ENCODE measurements at places on chromosomes 7 and 10.

DNA sequence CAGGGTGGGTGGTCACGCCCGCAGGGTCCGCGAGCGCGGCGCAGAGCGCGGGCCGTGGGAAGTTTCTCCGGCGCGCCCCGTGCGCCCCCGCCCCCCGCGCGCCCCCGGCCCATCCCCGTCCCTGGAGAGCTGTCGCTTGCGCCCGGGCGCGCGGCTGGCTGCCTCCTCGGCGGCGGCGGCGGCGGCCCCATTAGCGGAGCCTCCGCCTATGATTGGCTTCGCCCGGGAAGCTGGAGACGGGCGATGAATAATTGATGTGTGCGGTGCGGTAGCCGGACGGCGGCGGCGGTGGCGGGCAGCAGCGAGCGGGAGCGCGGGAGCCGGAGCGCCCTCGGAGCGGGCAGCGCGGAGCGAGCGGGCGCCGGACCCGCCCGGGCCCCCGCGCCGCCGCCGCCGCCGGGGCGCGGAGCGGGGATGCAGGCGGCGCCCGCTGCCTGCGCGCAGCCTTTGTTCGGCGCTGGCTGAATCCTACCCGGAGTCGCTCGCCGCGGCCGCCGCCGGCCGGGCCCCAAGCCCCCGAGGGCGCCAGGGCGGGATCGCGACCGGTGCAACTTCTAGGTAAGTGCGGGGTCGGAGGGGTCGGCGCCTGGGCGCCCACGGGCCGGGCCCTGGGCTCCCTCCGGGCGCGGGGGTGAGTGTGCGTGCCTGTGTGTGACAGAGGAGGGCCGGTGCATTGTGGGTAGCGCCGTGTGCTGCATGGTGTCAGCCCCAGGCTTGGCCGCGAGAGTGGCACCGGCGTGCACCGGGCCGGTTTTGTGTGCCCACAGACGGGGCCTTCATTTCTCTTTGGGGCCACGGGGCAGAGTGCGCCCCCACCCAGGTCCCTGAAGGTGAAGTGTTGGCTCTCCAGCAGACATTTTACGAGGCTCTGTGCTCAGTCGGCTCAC is 103.8 kb upstream of the PPIF start:
- DNase-seq = no peak

- DNase-seq = no peak
Measured at GRCh38 chr7:112069879-112070321, 136.3 kb downstream of the DOCK4 start.

- no peak for DNase-seq
Measured at GRCh38 chr7:20963556-20964280, 177.0 kb upstream of the SP8 start.

GRCh38 chr10:20922451-20922850 is 25.3 kb upstream of the NEBL start:
- no peak for DNase-seq

- no peak for DNase-seq
Measured at GRCh38 chr10:14612873-14613587, 161.7 kb downstream of the FAM107B start.

- DNase-seq = no peak
Measured at GRCh38 chr7:36823353-36823752, 99.1 kb upstream of the AOAH start.

DNA sequence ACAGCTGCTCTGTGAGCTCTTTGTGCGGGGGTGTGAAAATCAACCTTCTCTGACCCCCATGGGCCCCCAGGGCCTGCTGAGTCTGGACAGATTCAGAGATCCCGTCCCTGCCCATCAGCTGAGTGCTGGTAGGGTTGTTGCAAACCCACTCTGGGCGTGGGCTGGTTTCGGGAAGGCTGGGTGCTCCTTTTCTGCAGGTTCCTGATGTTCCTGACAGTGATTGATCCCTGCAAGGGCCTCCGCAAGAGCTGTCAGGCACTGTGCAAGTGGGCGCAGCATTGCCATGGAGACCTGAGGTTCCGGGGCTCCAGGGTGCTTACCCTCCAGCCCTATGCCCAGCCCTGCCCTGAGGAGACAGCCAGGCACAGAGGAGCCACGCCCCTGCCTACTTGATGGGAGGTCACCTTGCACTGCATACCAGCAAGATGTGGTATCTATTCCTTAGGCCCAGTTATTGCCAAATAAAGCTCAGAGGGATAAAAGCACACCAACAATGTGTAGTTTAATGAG is 44.3 kb upstream of the INPP5A start:
- no peak for DNase-seq

DNA sequence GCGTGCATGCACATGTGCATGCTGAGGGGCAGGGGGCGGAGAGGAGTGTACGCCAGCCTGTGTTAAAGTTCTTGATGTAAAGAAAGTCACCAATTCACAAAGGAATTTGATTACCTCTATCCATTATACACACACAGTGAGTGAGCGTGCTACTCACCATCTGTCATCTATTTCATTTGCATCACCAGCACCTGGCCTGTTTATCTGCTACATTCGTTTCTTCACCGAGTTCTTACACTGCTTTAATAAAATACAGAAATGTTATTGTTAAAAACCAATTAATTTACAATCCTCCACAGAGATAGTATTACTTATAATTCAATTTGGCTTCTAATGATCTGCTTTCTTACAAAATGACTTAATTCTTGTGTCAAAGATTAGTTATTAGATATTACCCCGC is 32.6 kb downstream of the NEUROD6 start:
- DNase-seq = no peak

- DNase-seq = peak; percentile 50
Measured at GRCh38 chr10:68153473-68154210, 44.4 kb downstream of the MYPN start.

- no peak for DNase-seq
Measured at GRCh38 chr7:17043012-17043877, 161.5 kb upstream of the AGR3 start.

GRCh38 chr7:149237502-149237901 is 1.9 kb upstream of the ZNF212 start:
- DNase-seq = no peak

DNA sequence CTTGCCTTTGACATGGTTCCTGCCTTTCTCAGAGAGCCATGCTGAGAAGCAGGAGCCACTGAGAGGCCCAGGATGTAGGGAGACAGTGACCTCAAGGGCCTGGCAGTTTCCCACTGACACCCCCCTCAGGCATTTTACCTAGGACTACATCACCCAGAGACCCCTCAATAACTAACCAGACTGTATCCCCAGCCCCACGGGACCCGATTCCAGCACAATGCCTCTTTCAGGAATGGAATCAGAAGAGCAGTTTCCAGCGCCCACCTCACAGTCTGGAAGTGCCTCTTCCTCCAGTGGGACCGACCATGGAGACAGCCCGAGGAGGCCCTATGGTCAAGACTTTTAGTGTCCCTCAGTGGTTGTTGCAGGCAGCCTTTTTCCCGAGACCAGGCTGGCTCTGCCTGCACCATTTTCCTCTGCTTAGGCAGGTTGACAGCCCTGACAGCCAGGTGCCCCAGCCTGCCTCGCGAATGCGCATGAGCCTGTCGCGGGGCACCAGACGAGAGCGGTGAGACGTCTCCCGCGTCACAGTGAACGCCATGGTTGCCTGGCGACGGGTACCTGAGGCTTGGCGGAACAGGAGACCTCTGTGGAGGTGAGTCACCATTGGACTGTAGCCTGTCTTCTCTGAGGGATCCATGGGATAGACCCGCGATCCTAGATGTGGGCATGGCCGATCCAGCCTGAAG is 28.4 kb upstream of the ZNF273 start:
- DNase-seq = no peak

DNA sequence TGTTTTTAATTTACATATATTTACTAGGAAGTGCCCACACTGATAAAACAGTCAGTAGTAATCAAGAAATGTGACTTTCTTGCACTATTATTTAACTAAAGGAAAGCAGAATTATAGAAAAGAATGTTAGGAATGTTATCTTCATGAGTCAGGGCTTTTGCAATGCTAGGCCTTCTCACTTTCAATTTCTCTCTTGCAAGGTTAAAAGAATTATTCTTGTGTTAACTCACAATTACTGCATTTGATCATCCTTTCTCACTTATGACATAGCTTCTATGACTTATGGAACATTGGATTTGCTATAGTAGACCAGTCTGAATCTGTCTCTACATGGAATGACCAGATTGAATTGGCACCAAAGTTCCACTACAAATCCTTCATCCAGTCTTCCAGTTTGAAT is 192.4 kb downstream of the SDK1 start:
- no peak for DNase-seq

DNA sequence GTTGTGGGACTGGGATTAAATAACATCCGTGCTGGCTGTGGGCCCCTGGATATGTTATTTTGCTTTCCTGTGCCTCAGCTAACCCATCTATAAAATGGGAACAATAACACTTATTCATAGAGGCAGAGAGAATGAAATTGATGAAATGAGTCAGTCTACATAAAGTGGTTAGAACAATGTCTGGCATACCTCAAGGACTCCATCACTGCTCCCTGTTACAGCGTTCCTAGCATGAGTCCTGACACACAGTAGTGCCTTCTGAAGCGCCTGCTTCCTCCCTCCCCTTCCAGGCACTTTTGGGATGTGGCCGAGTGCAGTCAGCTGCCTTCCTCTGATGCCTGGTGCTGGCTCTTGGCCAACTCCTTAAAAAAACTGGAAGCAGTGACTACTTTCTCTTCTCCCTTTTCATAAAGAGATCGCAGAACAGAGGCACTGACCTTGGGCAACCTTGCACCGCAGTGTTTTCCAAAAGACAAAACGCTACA is 108.4 kb upstream of the ZMIZ1 start:
- DNase-seq = no peak

DNA sequence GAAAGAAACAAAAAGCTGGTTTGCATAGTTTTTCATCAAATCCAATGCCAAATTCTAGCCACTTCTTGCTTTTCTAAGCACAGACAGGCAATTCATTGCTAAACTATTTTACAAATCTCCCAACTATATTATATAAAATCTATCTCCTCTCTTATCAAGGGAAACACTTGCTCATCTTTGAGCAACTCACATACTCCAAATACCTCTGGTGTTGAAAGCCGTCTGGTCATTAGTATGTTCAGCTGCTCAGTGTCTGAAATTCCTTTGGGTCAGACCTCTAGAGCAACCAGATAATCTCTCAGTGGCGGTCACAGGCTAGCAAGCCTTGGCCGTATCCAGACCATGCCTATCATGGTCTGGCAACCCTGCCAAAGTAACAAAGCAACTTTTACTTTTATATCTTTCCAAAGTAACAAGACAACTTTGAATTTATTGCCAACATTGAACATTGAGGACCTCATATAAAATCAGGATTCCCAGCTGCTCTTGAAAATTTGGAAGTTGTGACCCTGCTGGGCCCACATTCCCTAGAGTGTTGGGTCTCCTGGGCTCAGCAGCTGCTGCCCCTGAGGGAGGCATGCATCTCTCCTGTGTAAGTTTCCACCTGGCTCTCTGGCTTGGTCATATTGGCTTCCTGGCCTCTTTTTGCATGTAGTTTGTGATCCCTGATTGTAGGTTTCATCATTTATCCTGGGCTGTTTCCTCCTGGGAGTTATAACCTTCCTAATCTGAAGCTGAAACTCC is 56.8 kb upstream of the LANCL2 start:
- no peak for DNase-seq

DNA sequence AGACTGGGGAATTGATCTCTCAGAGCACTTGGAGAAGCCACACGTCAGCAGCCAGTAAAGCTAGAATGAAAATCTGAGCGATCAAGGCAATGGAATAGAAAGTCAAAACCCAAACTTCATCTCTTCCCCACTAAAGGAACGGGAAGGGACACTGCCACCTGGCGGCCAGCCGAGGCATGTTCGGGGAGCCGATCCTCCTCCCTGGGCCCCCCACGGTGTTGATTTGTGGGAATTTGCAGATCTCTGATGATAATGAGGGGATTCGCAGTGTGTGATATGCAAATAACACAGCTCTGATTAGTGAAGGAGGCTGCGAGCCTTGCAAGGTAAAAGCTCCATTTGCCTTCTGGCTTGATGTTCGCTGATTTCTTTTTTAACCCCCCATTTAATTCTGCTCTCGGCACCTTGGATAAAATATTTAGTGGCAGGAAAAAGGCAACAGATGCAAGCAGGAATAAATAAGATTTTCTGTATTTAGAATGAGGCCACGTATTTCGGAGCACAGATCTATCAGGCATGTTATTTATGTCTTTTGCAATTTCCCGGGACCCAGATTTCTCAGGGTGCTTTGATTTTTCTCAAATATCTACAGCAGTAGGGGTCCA is 258.6 kb downstream of the PAXIP1 start:
- DNase-seq = no peak

DNA sequence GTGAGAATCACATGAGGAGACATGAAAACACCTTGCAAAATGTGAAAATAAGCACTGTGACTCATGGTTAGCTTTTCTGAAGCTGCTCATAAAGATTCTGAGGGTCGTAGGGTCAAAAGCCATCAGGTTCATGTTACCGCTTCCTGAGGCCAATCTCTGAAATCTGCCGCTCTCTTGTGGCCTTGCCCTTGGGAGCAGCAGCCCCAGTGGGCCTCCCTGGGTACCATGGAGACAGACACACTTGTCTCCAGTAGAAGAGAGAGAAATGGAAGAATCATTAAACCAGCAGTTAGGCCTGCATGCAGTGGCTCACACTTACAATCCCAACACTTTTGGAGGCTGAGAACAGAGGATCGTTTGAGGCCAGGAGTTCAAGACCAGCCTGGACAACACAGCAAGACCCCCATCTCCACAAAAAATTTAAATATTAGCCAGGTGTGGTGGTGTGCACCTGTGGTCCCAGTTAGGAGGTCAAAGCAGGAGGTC is 42.8 kb downstream of the NIPSNAP2 start:
- DNase-seq = no peak

- DNase-seq = no peak
Measured at GRCh38 chr10:126092366-126093215, 196.2 kb downstream of the FANK1 start.

DNA sequence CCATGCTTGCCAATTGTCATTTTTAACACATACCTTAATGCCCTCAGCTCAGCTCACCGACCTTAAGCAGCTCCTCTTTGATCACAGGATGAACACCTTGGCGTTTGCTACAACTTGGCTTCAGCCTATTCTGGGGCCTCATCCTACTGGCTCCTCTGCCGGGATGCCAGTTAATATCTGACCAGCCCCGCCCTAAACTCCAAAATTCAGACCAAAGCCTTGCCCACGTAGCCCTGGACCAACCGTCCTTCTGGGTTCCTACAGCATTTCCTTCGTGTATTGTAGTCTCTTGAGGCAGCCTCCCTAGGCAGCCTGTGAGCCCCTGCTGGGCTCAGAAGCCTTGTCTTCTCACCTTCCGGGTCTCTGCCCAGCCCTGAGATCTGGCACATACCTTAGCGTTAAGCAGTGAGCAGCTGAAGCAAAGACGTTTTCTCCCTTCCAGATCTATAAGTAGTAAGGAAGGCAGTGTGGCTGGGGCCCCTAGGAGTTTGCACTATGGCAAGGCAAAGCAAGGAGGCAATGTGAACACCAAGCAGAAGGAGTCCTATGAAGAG is 836 bp downstream of the ENO4 start:
- DNase-seq = no peak
